ENCODE measurements at places on chromosomes 4 and X.

- no peak for DNase-seq
Measured at GRCh38 chrX:31329298-31329697, 257.5 kb upstream of the FTHL17 start.

GRCh38 chr4:2995546-2996265 is 32.3 kb downstream of the GRK4 start:
- no peak for DNase-seq

- no peak for DNase-seq
Measured at GRCh38 chr4:77538574-77539157, 67.0 kb upstream of the CXCL13 start.

DNA sequence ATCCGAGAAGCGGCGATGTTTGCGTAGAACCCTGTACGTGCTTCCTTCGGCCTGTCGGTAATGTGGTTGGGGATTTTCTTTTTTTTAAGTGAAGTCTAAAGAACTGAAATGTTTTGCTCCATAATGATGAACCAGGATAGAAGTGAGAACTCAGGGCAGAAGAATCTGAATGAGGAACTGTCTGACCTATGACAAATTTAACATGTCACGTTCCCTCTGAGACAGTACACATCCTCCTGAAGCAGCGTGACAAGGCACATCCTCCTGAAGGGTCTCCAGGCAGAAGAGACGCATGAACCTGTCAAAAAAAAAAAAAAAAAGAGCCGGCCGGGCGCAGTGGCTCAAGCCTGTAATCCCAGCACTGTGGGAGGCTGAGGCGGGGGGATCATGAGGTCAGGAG is 6.2 kb downstream of the CSF2RA start:
- no peak for DNase-seq

- DNase-seq: no peak
Measured at GRCh38 chr4:110418641-110419040, 57.3 kb upstream of the ENPEP start.

DNA sequence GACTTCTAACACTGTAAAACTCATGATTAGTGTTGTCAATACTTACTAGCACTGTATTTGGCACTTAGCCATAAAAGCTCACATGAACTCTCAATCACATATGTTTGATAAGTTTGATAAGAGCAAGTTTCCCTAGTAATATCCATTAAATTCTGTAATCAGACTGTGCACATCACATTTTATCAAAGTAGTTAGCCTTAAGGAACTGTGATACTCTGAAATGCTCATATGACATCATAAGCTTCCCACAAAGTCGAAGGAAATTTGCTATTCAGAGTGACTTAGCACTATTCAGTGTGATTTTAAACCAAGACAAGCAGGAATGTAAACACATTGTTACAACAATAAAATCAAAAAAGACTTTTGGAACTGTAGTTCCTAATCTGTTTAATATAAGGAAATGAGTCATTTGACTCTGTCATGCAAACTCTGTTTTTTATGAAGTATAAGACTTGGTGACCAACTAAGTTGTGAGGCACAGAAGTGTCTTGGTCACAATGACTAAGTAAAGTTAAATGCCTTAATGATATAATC is 6.7 kb downstream of the SLC7A11 start:
- DNase-seq: no peak

GRCh38 chr4:90419124-90419711 is 292.0 kb downstream of the CCSER1 start:
- no peak for DNase-seq

DNA sequence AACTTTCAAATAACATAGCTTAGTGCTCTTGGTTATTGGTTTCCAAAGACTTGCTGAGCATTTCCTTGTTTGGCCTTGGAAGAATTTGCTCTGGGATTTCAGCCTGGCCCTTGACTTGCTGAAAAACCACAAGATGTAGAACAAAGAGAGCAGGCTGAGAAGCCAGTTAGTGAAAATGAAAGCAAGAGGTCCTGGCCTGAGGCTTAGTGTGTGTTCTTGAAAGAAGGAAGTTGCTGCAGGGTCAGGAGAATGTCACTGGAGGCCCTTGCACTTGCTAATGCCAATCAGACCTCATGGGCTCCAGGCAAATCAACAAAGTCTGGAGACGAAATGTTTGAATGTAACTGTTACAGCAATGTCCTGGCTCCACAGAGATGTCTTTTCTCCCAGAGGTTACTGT is 79.4 kb downstream of the SYNPO2 start:
- no peak for DNase-seq

GRCh38 chr4:153480704-153481103 is 14.5 kb downstream of the TMEM131L start:
- no peak for DNase-seq

DNA sequence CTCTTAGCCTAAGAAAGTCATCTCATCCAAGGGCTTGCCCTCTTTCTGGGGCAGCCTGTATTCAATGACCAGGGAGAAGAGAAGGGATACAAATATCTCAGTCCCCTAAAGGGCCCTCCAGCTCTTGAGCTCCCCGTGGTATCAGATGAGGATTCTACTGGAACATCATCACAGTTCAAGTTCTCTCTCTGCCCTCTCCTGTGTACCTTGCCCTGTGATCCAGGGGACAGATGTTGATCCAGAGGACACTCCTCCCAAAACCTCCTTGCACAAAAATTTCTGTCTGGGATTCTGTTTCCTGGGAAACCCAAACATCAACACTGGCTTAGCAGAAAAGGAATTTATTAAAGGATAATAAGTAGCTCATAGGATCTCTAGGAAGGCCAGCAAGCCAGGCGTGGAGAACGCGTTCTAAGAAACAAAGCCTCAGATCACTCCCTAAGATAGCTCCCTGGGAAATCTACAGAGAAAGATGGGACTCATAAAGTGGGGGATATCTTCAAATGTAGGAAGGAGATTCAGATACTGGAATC is 296.3 kb upstream of the KLF3 start:
- no peak for DNase-seq

GRCh38 chrX:34341258-34341657 is 209.1 kb upstream of the FAM47A start:
- no peak for DNase-seq

DNA sequence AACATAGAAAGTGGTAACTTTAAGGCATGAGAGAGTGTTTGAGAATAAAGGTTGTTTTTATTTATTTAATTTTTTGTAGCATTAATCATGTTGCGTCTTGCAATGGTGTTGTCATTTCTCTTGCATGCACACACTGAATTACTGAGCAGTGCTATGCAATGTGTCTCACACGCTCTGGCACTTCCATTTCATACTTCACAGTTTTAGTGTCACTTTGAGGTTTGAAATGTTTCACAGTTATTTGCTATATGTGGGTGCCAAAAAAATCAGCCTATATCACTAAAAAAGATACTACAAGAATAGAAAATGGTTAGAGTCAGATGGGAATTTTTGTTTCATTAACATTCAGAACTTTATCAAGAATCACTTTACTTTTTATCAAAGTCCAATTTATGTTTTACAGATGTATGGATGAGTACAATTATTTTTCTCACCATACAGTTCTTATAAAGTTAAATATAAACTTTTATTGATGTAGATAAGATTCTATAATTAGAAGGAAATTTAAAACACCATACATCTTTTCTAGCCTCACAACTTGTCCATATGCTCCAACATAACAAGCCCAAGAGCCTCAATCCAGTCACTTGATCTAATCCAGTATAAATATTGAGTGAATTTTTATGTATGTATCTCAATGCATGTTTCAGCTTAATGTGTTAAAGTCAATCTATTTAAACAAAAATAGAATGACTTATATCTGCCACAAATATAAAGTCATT is 114.0 kb downstream of the IQCM start:
- no peak for DNase-seq

GRCh38 chr4:10589321-10589720 is 95.2 kb downstream of the CLNK start:
- no peak for DNase-seq

- DNase-seq: no peak
Measured at GRCh38 chrX:48831909-48832291, 3.5 kb downstream of the PCSK1N start.

DNA sequence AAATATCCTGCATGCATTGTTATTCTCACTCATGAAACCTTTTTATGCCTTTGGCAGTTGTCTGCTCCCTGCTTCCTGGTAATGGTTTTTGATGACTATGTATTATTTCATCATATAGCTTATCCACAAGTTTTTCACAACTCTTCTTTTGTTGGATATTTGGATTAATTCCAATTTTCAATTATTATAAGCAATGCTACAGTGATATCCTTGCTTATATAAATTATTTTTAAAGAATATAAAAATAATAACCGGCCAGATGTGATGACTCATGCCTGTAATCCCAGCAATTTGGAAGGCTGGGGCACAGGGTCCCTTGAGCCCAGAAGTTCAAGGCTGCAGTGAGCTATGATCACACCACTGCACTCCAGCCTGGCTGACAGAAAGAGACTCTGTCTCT is 47.0 kb downstream of the ASIC5 start:
- DNase-seq: no peak

- DNase-seq: no peak
Measured at GRCh38 chrX:101078716-101079598, at the start of gene TMEM35A. Gene TMEM35A (plus strand): TSS chrX:101078879. CDS start chrX:101079003, 124 bp downstream.

GRCh38 chrX:68757331-68757730 is 71.5 kb upstream of the EFNB1 start:
- DNase-seq: no peak

DNA sequence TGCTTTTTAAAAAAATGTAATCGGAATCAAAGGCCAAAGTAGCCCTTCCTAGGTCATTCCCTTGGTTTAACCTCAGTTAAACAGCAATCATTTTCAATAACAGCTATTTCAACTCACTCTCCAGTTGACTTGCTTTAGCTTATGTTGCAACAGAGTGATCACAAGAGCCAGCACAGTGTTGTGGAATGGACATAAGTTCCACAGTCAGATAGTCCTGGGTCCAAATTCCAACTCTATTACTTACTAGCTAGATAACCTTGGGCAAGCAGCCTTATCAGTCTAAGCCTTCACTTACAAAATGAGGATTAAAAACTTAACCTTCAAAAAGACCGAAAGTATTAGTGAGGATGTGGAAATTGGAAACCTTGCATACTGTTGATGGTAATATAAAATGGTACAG is 9.2 kb upstream of the GPC3 start:
- DNase-seq: no peak

- no peak for DNase-seq
Measured at GRCh38 chr4:25870081-25870480, 7.3 kb upstream of the SEL1L3 start.

- no peak for DNase-seq
Measured at GRCh38 chr4:159248384-159249178, 145.7 kb downstream of the RAPGEF2 start.

DNA sequence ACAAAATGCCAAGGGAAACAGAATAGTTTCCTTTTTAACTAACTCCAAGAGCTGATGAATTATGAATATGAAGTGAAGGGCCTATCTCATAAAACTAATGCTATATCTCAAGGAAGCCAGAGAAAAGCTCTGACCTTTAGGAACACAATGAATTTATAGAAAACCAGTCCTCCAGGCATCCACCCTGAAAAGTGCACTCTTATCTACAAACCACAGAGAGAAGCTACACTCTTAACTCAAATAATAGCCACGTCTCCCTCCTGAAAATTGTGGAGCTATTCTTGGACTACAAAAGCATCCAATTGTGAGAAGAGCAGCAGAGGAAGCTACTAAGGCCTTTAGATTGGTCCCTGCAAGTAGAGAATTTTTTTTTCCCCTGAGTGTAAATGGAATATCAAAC is 253.9 kb downstream of the IL15 start:
- DNase-seq: no peak

DNA sequence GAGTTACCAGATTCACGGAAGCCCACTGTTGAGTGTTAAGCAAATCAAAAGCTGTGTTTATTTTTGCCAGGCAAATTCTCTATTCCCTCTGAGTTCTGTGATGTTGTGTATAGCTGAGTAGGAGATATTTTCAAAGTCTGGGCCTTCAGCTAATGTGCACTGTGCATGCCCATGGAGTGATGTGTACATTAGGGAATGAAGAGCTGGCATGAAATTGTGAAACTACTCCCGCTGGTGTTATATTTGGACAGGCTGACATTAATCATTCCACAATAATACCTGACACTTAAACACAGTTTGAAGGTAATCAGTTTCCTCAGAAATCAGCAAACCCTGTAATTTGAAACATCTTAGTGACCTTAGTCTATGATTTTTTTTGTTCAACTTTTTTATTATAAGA is 88.1 kb upstream of the MBNL3 start:
- DNase-seq: no peak

GRCh38 chrX:140920416-140920815 is 82.0 kb upstream of the SPANXB1 start:
- no peak for DNase-seq

DNA sequence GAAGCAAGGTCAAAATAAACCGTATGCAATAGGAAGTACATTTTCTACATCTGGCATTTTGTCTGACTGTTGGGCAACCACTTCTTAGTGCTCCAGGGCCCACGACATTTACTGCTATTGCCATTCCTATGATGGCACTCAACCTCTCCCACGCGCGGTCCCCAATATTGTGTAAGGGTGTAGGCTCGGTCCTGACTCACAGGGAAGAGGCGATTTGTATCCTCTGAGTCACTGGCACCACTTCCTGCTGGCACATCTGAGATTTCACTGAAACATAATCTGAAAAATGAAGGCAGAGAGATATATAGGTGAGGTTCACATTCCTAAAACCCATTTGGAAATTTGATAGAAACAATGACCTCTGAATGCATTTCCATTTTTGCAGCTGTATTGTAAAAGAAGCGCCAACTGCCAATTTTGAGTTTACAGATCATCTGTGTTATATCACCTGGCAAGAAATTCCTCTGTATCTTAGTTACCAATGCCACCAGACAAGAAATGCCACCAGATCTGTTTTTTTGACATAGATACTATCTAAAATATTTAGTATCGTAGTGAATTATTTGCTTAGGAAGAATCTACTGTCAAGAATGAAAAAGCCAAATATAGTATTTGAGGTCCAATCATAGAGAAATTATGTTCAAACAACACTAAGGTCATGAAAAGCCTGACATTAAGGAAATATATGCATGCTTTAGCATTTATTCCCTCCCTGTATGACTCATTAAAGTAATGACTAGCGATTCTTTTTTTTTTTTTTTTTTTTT is 9.8 kb downstream of the EREG start:
- DNase-seq: no peak

GRCh38 chrX:17170973-17171372 is 204.0 kb upstream of the NHS start:
- no peak for DNase-seq

- no peak for DNase-seq
Measured at GRCh38 chr4:33060674-33061542, 2340.7 kb downstream of the PCDH7 start.

GRCh38 chr4:131388277-131388676 is 1760.8 kb upstream of the PCDH10 start:
- DNase-seq: no peak

DNA sequence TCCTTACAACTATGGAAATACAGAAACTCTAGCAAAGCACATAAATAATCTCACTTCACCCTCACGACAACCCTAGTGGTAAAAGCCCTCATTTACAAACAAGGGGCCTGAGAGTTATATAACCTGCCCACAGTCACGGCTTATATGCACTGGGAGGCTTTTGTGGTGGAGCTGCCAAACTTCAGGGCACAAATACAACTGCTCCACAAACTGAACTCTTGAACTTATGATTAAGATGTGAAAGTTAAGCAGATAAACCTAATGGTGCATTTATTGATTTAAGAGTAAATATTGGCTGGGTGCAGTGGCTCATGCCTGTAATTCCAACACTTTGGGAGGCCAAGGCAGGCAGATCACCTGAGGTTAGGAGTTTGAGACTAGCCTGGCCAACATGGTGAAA is 19.0 kb downstream of the SLC2A9 start:
- DNase-seq: no peak

Data from NCI-H187 (cell line).